ENCODE measurements at places on chromosomes 16 and 17.
A peak's percentile ranks its signal among the peaks of the same experiment; 100 is the strongest.

GRCh38 chr16:54268340-54268739, 18.2 kb downstream of the IRX3 start:
- H3K4me3 ChIP-seq, result no peak overlapping the region
- H3K36me3 ChIP-seq, result no peaks in the 10 kb centered on the region
- H3K27me3 ChIP-seq, result no peaks in the 10 kb centered on the region
- no peaks in the 10 kb centered on the region for H3K4me1 ChIP-seq

GRCh38 chr16:21302454-21302853, 24.4 kb upstream of the CRYM start:
- H3K27me3 ChIP-seq, result no peaks in the 10 kb centered on the region
- H3K36me3 ChIP-seq, result no peaks in the 10 kb centered on the region
- H3K27ac ChIP-seq, result no peak overlapping the region
- no peak for DNase-seq
- peaks cover 4% of the 10 kb centered on the region for H3K4me1 ChIP-seq

- peak overlapping the region; percentile 63 for H3K4me3 ChIP-seq
- H3K27ac ChIP-seq, result peak overlapping the region; percentile 99
- no peak for DNase-seq
- H3K27me3 ChIP-seq, result no peaks in the 10 kb centered on the region
- H3K4me1 ChIP-seq, result peaks cover 17% of the 10 kb centered on the region
Observed at GRCh38 chr17:45147581-45148182, 593 bp upstream of the HEXIM1 start.

- no peak for DNase-seq
- no peaks in the 10 kb centered on the region for H3K36me3 ChIP-seq
- H3K27me3 ChIP-seq, result no peaks in the 10 kb centered on the region
- no peak overlapping the region for H3K27ac ChIP-seq
Observed at GRCh38 chr17:51391982-51392654, 131.8 kb downstream of the UTP18 start.

All from SK-N-SH (cell line).